ENCODE measurements at places on chromosomes 7 and 10.

GRCh38 chr7:155693826-155694225 is 49.4 kb downstream of the RBM33 start:
- DNase-seq, result no peak

- no peak for DNase-seq
Measured at GRCh38 chr7:36057323-36057722, 95.7 kb upstream of the EEPD1 start.

GRCh38 chr10:5527332-5528200 is 2.8 kb downstream of the CALML3 start:
- DNase-seq, result no peak

DNA sequence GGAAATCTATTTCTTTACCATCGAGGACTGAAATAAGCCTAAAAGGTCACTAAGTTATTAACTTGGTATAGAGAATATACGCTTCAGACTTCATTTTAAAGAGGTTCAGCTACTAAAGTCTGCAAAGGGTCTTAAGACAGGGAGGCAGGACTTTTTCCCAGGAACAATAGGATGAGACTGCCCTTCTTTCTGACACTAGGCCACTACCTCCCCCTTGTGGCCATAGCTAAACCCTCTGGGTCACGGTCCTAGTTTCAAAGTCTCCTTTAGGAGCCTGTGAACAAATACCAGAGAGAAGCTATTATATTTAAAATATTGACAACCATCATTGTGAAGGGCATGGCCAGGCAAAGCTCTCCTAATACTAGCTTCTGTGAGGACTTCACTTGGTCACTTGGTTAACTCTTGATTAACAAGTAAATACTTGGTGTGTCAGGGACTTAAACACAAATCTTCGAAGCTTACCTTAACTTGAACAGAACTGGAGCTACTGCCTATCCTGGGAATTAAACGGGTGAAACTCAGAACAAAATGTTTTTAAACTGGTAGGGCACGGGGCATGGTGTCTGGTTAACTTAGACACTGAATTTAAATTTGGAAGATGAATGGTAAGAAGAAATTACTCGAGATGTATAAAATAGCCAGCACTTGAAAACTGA is 75.6 kb downstream of the CCDC6 start:
- peak; percentile 6 for DNase-seq

DNA sequence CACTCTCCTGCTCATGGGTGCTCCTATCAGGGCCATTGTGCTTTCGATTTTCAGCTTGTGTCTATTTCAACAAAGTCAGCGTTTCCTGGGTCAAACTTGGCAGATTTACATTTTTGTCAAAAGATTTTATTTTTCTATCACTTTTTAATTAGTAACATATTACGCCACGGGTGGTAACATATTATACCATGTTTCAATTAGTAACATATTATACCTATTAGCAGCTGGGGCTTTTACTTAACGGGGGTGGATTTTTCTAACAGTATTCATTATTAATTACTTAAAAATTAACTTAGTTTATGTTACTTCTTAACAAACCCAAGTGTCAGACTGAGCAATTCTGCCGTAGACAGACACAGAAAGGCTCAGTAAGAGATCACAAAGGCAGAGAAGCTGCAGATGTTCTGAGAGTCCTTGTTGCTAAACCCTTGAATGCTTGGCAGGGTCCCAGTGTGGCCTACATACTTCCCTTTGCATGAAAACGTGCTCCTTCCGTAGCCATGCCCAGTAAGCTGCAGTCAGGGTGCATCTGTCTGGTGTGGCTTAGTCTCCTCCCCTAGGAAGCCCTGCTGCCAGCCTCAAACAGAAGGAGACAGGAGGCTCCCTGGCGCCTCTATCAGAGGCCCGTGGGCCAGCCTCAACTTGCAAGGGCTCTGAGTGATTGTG is 263.1 kb upstream of the CXCL12 start:
- DNase-seq, result no peak

GRCh38 chr10:114709984-114710383 is 51.9 kb upstream of the ABLIM1 start:
- DNase-seq, result no peak

DNA sequence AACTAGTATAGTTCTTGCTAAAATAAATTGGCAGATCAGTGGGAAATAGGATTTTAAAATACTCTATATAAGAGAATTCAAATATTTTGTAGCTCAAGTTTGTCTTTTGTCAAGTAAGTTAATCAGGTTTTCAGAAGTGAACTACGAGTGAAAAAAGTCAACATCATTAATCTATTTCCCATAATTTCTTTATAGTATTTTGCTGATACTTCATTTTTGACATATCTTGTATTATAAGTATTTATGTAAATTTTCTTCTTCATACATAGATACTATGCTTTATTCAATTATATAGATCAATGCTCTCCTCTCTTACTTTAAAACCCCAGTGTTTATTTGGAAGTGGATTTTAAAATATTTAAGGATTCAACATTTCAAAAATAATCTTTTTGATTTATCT is 360.7 kb downstream of the THSD7A start:
- DNase-seq, result no peak

DNA sequence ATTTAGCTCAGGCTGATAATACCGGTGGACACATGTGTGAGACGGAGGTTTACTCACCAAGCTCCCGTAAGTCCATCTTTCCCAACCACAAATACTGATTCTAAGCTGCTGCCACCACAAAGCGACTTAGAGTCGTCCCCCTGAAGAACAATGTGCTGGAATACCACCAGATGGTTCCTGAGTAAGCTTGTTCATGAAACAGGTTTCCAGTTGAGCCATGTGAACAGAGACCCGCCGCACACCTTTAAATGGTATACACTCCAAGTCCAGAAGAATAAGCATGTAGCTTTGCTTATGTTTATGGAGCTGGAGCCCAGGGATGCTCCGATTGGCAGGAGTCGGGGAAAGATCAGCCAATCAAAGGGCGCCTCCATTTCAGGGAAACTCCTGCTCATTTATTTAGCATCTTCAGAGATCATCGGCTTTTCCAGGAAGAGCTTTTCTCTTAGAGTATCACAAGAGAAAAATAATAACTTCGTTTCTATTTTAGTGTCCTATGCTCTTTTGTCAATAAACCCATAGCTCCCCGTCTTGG is 261.6 kb upstream of the AOAH start:
- DNase-seq, result no peak

- DNase-seq, result no peak
Measured at GRCh38 chr10:47420305-47421056, 36.4 kb upstream of the ZNF488 start.

- no peak for DNase-seq
Measured at GRCh38 chr7:82469207-82469606, 25.6 kb upstream of the CACNA2D1 start.

GRCh38 chr10:101848894-101849351 is 5.3 kb upstream of the KCNIP2 start:
- no peak for DNase-seq

DNA sequence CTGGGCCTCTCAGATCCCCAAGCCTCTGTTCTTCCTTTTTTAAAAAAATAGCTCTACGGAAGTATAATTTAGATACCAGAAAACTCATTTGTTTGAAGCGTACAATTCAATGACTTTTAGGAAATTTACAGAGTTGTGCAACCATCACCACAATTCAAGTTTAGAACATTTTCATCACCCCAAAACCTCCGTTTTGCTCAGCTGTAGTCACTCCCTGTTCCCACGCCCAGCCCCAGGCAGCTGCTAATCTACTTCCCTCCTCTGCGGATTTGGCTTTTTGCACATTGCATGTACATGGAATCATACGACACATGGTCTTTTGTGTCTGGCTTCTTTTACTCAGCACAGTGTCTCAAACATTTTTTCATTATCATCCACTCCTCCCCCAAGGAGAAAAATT is 229.2 kb downstream of the TCF7L2 start:
- no peak for DNase-seq

DNA sequence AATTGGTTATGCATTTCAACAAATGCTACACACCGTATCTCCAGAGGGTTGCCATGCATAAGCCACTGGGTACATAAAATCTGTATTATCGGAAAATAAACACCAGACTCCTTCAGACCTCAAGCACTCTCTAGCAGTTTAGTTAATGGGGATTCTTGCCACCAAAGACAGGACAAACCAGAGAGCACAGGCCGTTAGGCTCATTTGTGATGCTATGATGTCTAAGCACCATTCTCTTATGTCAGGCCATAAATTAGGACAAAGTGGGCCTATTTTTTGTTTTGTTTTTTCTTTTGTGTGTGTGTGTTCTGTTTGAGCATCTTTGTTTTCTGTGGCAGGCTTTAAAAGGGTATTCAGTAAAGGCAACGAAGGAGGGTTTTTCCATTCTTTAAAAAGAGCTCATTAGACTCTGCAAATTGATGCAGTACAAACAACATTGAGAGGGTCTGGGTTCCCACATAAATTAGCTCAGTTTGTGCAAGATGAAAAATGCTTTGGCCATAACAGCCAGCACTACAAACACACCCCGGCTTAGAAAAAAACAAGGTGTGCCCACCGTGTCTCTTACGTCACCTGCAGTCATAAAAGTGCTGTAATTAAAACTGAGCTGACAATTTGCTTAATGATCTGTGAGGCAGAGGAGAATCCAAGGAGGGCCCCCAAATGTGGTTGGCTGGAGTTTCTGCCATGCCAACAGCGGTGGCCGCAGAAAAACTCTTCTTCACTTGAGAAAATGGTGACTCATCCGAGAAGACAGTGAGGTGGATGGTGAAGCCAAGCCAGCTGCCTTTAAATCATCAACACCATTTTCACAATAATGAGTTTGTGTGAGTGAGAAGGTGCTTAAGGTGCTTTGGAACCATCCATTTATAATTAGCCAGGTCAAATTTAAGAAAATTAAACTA is 297.9 kb downstream of the GATA3 start:
- no peak for DNase-seq

DNA sequence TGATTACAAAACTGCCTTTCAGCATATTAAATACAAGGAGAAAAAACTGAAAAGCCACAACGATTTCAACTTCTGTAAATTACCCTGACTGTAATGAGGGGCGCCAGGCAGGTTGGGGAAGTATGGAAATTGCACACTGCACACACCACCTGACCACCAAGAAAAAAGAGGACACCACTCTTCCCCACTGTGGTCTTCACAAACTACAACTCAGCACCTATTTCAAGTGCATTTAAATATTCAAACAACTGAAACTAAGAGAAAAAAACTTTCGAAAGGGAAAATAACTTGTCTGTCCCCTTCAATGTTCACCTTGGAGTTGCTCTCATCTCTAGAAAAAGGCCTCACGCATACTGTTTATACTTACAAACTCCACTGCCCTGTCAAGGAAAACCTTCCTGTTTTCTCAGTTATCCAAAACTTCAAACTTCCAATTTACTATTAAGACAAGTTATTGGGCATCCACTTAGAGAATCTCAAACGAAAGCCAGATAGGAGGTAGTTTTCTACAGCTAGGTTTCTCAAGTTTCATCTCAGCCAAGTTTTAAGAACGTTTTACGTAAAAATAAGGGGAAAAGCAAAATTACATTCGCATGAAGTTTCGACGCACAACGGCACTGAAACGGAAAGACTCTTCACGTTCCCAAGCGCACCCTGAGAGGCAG is 1.4 kb downstream of the LARP4B start:
- no peak for DNase-seq

DNA sequence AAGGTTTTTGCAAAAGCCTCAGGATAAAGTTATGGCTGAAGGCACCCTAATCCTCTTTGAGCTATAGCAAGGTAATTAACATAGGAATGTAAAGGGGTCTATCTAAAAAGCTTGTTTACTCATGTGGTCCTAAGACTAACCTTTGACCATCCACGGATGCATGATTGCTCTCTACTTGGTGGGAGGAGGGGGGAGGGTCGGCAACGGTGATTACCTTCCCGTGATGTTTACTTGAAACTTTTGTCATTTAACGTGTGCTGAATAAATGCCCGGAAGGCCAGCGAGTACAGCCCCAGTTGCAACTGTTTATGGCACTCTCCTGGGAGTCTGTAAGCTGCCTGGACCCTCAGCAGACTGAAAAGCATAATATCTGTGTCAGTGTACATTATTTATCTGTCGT is 78.9 kb upstream of the GPR22 start:
- no peak for DNase-seq

- DNase-seq, result no peak
Measured at GRCh38 chr7:102260856-102261255, 25.8 kb upstream of the SH2B2 start.

DNA sequence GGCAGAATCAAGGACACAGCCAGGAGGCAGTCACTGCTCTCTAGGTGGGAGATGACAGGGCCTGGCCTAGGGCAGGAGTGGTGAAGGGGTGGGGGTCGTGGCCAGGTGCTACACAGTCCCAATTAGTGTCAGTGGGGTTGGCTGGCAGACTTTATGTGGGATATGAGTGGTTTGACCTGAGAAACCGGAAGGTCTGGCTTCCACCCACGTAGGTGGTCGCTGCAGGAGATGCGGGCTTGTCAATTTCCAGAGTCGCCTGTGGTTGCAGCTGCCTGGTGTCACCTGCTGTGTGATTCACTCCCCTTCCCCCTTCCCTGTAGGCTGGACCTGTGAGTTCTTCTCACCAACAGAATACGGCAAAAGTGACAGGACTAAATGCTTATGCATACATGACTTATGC is 124.3 kb downstream of the KLF6 start:
- no peak for DNase-seq

- no peak for DNase-seq
Measured at GRCh38 chr7:131602304-131602993, 46.0 kb upstream of the PODXL start.

DNA sequence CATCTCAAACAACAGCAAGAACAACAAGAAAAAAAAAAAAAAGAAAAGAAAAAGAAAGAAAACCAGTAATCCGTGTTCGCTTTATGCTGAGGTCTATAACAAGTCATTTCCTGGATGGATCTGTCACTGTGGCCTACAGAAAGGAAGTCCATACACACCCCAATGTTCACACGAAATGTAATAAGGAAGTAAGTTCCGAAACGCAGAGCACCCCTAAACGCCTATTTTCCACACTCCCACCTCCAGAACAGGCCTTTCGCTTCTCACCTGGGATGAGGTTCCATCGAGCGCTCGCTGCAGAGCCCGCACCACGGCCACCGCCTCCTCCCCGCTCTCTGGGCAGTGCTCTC is 735 bp downstream of the ZNF394 start:
- DNase-seq, result peak; percentile 59

GRCh38 chr7:127759945-127760421 is 108.0 kb downstream of the SND1 start:
- no peak for DNase-seq

DNA sequence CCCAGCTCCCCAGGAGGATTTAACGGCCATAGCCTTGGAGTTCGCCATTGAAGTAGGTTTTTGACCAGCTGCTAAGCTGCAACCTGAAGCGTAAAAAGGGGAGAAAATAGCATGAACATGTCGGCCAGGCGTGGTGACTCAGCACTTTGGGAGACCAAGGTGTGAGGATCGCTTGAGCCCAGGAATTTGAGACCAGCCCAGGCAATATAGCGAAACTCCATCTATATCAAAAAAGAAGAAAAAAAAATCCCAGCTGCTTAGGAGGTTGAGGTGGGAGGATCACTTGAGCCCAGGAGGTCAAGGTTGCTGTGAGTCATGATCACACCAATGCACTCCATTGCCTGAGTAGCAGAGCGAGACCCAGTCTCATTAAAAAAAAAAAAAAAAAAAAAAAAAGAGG is 32.2 kb upstream of the MCU start:
- no peak for DNase-seq

- DNase-seq, result no peak
Measured at GRCh38 chr10:49323896-49324270, 24.9 kb downstream of the C10orf71 start.
